ENCODE measurements at places on chromosomes 3 and 15.

DNA sequence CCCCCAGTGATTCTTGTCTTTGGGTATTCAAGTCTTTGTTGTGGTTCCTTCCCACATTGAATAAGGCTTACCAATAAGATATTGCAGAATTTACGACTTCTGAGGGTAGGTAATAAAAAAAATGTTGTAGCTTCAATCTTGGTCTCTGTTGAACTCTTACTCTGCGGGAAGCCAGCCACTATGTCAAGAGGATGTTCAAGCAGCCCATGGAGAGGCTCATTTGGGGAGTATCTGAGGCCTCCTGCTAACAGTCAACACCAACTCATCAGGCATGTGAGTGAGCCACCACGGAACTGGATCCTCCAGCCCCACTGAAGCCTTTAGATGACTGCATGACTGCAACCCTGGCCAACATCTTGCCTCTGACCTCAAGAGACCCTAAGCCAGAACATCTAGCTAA, 3.2 kb upstream of the TBC1D23 start:
- DNase-seq = no peak

GRCh38 chr15:85527895-85528294, 147.5 kb downstream of the AKAP13 start:
- DNase-seq = no peak

- peak; percentile 83 for DNase-seq
These were observed 27.5 kb downstream of the BHLHE40 start for GRCh38 chr3:5006755-5007202.

DNA sequence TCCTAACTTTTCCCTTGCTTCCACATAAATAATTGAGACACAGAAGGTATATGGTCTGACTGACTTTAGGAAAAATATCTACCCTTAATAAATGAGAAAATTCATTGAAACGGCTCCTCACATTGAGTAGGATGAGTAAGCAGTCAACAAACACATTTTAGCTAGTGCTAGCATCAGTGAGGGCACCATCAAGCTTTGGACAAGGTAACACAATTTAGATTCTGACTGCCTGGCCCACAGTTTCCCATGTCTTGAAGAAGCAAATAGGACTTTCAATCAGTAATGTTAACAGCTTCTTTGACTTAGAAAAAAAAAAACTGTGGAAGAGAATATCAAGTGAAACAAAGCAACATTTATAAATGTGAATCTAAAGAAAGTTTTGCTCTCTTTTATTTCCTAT, 70.1 kb upstream of the MBNL1 start:
- no peak for DNase-seq

DNA sequence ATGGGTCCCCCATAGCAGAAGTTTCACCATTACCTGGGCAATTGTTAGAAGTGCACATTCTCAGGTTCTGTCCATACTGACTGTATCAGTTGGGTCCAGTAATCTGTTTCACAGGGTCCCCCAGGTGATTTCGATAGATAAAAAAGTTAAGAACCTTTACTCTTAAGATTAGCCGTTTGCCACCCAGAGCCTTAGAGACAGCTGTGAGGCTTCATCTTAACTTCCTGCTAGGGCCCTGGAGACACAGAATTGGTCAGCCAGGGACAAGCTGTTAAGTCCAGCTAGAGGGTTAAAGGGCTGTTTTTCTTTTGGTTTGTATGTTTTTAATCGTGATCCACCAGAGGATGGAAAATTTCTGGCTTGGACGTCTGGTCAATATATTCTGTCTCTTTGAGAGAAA, 6.7 kb downstream of the FAM162A start:
- DNase-seq = no peak

GRCh38 chr15:70826634-70827033, 27.3 kb downstream of the LARP6 start:
- no peak for DNase-seq

Data from central memory CD4-positive, alpha-beta T cell (primary cell).